ENCODE measurements at places on chromosomes 7 and 10. TPM values are rescaled to one million over a fixed set of nuclear protein-coding genes. Genes with fewer than 3 reads are reported as not detected.

The CPN1 gene
- not detected for total RNA-seq

The TSPAN12 gene
- total RNA-seq: 43.6 TPM

The TRPV6 gene
- 0.21 TPM for total RNA-seq

The IDI1 gene
- 49.5 TPM for total RNA-seq

The NUTM2B gene
- 2.5 TPM for total RNA-seq

The CRTAC1 gene
- total RNA-seq: 123 TPM

The PRSS37 gene
- not detected for total RNA-seq

The PTF1A gene
- total RNA-seq: not detected

The RNF32 gene
- total RNA-seq: 3.0 TPM

The BICC1 gene
- total RNA-seq: 11.0 TPM

The CCDC3 gene
- total RNA-seq: 10.5 TPM

The NPTX2 gene
- 0.62 TPM for total RNA-seq

- DNase-seq: peak; percentile 70
Observed at GRCh38 chr10:62541811-62542210, 167.6 kb downstream of the ZNF365 start.

- DNase-seq: peak; percentile 13
Observed at GRCh38 chr10:103452506-103453230, 498 bp upstream of the CALHM2 start.

DNA sequence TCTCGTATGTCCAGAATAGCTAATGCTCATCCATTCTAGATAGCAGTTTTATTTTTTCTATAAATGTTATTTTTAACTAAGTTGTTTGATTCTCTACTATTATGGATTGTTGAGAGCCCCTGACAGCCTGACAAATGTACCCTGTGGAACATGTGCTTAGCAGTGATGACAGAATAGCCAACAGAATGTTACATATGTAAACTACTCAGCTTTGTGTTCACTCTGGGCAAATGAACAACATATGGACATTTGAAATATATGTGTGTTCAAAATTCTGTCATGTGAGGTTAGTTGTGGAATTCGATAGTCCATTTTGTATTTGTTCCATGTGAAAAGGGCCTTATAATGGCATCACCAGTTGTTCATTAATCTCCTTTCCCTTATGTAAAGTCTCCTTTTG, 199.7 kb downstream of the EXOC4 start:
- DNase-seq: no peak

- DNase-seq: no peak
Observed at GRCh38 chr7:151905353-151905752, 28.4 kb upstream of the PRKAG2 start.

DNA sequence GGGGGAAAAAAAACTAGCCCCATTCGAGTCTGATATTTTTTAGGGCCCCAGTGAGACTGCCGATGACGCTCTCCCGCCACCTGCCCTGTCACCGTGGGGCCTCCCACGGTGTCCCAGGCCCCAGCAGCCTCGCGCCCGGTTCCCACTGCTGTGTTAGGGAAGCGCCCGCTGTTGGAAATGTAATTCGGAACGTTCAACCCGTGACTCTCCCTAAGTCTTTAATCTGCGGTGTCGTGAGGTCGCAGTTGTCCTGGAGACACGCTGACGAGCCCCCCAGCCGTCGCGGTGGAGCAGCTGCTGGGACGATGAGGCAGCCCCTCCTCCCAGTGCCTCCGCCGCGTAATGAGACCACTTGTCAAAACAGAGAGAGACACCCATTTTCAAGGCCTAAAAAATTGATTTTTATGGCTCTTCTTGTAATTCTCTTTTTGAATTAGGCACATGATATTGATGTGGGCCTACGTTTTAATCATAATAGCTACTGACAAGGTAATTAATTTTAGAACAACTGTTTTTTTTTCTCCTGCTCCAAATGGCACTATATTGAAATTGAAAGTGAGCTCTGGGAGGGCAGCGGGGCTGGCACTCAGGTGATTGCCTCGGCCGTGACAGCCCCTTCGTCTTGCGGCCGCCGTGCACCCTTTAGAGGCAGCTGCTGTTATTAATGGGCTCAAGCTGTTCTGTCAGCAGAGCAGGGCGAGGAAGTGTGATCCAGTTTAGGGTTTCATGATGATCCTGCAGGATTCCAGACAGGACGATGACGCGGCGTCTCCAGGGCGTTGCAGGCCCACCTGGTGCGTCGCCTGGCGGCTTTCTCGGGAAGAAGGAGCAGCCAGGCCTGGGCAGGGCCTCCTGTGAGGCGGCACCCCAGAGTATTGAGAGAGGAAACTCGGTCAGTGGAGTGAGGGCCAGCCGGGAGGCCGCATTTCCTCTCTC, 63.3 kb downstream of the NKX6-2 start:
- no peak for DNase-seq

DNA sequence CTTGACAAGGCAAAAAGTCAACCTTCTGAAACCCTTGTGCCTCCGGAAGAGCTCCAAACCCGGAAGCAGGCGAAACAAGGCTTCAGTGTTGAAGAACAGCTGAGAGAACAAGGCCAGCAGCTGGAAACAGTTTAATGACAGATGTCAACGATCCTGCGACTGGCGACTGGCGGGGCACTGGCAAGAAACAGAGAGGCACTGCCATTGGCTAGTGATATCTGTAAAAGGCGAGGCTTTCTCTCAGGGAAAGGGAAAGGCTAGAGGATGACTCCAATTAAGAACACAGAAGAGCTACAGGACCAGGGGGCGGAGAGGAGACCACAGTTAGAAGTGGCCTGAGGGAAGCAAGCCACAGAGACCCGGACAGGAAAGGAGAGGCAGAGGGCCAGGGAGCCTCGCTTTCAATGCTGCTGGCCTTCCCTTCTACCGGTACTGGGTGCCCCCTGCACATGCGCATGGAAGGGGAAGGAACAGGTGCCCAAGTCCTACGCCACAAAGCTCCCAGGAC, 19.4 kb downstream of the ITGB1 start:
- DNase-seq: no peak

DNA sequence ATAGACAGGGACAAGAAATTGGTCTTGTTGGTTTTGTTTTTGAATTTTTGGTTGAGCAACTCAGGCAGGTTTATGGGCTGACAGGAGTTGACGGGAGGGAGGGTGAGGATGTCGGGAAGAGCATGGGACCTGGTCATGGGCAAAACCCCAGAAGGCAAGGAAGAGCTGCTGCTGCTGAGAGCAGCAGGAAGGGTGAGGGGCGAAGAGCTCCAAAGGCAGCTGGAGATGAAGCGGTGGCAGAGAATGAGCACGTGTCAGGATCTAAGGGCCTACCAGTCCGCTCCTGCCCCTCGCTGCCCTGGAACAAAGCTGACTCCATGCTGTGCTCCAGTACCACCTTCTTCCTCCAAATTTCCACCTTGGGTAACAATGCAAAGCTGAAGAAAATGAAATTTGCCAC, 84.3 kb downstream of the ARHGAP22 start:
- DNase-seq: no peak

DNA sequence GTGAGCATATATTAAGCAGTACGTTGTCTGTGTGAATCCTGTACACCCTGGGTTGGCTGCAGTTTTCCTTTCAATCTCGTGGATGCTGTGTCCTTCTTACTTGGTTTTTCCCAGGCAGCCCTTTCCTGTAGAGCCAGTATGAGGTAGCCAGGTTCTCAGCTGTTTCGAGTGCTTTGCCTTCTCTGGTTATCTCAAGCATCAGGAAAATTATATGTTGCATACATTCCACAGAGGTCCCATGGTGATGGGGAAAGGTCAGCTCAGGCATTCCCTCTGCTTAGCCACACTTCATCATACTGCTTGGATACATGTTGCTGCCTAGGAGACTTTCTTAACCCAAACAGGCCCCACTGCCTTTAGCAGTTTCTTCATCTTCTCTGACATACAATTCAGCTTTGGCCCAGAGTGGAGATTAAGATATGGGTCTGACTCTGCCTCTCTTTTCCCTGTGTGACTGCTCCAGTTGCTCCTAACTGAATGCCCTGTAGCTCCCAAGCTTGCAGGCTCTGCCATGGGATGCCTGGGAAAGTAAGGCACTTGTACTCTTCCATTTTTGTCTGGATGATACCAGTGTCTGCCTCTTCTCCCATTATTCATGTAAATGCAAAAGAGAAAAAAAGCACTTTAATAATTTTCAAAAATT, 11.3 kb downstream of the GNAI1 start:
- no peak for DNase-seq

GRCh38 chr7:152015600-152015999, 9.9 kb upstream of the GALNT11 start:
- no peak for DNase-seq

DNA sequence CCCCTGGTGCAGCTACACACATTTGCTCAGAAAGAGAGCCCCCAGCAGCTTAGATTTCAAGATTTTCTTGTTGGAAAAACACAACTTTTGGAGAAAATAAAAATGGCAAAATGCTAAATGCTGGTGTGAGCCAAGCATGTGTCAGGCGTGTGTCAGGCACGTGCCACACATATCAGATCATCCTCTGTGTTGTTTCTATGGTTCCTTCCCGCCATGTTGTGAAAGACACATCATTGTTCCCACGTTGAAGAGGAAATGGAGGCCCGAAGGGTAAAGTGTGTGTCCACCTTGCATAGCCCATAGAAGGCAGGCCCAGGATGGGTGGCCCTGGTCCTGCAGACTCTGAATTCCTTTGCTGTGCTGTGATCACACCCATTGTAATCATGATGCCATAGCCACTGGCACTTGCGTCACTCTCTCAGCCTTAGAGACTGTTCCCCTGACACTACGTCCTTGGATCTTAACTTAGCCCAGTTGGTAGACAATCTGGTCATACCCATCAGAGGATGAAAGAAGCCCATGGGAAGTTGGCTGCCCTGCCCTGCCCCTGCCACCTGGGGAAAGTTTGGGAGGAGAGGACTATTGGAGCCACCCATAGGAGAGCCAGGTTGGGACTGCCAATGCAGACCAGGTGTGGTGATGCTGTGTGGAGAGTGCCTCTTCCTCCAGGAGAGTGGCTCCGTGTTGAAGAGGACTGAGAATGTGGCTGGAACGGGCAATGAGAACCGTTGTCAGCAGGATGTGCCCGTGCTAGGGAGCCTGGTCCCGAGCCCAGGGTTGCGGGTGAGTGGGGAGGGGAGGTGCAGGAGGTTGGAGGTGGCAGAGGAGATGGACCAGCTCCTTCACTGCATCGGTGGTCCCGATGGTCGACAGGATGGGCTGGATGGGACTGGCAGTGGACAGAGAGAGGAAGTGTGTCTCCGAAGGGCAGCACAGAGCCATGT, 65.6 kb upstream of the IGFBP3 start:
- no peak for DNase-seq

- DNase-seq: no peak
Observed at GRCh38 chr10:130387936-130388580, 251.9 kb downstream of the GLRX3 start.

- no peak for DNase-seq
Observed at GRCh38 chr7:21550076-21550475, 7.2 kb downstream of the DNAH11 start.

DNA sequence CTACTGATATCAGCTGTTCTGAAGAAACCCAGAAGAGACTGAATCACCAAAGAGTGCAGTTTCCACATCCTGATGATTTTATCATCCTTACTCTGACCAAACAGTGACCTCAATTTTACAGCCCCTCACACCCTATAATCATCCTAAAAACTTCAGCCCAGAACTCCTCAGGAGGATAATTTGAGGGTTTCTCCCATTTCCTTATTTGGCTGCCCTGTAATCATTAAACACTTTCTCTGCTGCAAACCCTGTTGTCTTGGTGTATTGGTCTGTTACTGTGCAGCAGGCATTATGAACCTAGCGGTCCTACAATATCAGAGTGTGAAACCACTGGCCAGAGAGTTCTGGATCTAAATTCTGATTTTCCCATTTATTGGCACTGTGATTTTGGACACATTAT, 141.7 kb downstream of the PCLO start:
- DNase-seq: no peak

DNA sequence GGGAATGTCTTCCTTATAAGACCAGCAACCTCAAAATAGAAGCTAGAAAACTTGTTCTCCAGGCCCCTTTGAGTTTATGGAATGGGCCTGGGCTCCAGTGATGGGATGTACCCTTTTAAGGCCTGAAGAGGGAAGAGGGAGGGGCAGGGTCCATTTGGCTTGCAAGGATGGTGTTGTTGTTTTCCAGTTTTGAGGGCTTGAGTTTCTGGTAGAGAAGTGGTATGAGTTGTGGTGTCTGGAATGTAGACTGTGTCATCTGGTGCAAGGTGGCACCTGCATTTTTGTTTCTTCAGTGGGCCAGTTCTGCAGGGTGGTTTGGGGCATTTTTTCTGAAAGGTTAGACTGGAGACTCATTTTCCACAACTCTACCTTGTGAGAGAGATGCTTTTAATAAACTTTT, 90.1 kb downstream of the ZNF777 start:
- DNase-seq: no peak

GRCh38 chr10:73644015-73644743, 2.9 kb upstream of the MYOZ1 start:
- DNase-seq: no peak

GRCh38 chr10:97508342-97508741, 9.6 kb downstream of the UBTD1 start:
- no peak for DNase-seq

DNA sequence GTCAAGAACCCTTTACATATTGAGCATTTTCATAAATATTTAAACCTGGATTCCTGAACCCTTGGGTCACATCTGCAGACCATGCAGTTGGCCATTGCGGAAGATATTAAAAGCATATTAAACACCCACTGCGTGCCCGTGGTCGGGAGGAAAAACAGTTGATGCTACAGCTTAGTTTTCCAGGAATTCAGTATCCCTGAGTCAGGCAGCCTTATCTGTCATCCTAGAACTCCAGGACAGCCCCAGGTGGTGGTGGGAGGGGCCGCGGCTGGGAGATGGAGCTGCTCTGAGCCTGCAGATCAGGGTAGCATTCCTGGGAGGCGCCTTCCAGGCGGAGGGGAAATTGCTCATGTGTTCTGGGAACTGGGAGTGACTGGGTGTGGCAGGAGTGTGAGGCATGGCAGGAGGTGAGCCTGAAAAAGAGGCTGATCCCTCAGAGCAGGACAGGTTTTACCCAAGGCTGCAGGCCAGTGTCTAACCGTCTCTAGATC, 222.9 kb upstream of the SH2B2 start:
- peak; percentile 56 for DNase-seq

- DNase-seq: no peak
Observed at GRCh38 chr10:101558671-101559595, 29.1 kb downstream of the POLL start.

Measured in lower lobe of right lung (tissue), 2 donors.